Myocyte (in vitro differentiated cells): ENCODE measurements at places on chromosomes 4 and X. TPM values are rescaled to one million over a fixed set of nuclear protein-coding genes. Genes with fewer than 3 reads are reported as not detected.

ARAF gene
- total RNA-seq: 32.5 and 40.2 TPM in 2 replicates

MMGT1 gene
- total RNA-seq: 26.7 and 31.6 TPM in 2 replicates

CTAG2 gene
- total RNA-seq: not detected in 2 replicates

PLXNB3 gene
- 5.1 and 11.9 TPM in 2 replicates for total RNA-seq

FREM3 gene
- not detected in 2 replicates for total RNA-seq

MTMR8 gene
- total RNA-seq: not detected in 2 replicates

MAGEB2 gene
- total RNA-seq: not detected in 2 replicates

EXOC1 gene
- 43.4 and 43.5 TPM in 2 replicates for total RNA-seq
